ENCODE measurements at places on chromosomes 12 and 14. TPM values are rescaled to one million over a fixed set of nuclear protein-coding genes. Genes with fewer than 3 reads are reported as not detected.
A peak's percentile ranks its signal among the peaks of the same experiment; 100 is the strongest.

RPS6KL1 gene
- total RNA-seq, result 0.83 TPM

DNA sequence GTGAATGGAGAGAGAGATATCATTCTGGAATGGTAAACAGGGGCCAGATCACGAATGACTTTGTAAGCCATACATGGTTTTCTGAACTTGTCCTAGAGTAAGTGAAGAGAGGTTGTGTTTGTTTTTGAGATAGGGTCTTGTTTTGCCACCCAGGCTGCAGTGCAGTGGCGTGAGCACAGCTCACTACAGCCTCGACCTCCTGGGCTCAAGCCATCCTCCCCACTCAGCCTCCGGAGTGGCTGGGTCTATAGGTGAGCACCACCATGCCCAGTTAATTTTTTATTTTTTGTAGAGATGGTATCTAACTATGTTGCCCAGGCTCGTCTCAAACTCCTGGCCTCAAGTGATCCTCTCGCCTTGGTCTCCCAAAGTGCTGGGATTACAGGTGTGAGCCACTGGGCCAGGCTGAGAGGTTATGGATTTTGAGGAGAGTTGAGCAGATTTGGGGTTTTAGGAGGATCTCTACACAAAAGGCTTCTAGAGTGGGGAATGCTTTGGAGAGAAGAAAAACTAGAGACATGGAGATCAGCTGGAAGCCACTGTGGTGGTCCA, 19.7 kb upstream of the GPRC5A start:
- DNase-seq, result no peak
- H3K27ac ChIP-seq, result no peak overlapping the region
- H3K36me3 ChIP-seq, result no peaks in the 10 kb centered on the region
- H3K4me1 ChIP-seq, result no peaks in the 10 kb centered on the region
- peaks cover 10% of the 10 kb centered on the region for H3K27me3 ChIP-seq

- peaks cover 31% of the 10 kb centered on the region for H3K4me1 ChIP-seq
- no peak for DNase-seq
- no peak overlapping the region for H3K27ac ChIP-seq
- H3K4me3 ChIP-seq, result no peak overlapping the region
Measured at GRCh38 chr14:36585100-36585499, 2.7 kb upstream of the NKX2-8 start.

KCNK13 gene
- 0.12 TPM for total RNA-seq

- H3K27ac ChIP-seq, result no peak overlapping the region
- DNase-seq, result no peak
- H3K27me3 ChIP-seq, result no peaks in the 10 kb centered on the region
- no peaks in the 10 kb centered on the region for H3K4me1 ChIP-seq
Measured at GRCh38 chr14:21352587-21352986, 31.2 kb downstream of the SUPT16H start.

DNA sequence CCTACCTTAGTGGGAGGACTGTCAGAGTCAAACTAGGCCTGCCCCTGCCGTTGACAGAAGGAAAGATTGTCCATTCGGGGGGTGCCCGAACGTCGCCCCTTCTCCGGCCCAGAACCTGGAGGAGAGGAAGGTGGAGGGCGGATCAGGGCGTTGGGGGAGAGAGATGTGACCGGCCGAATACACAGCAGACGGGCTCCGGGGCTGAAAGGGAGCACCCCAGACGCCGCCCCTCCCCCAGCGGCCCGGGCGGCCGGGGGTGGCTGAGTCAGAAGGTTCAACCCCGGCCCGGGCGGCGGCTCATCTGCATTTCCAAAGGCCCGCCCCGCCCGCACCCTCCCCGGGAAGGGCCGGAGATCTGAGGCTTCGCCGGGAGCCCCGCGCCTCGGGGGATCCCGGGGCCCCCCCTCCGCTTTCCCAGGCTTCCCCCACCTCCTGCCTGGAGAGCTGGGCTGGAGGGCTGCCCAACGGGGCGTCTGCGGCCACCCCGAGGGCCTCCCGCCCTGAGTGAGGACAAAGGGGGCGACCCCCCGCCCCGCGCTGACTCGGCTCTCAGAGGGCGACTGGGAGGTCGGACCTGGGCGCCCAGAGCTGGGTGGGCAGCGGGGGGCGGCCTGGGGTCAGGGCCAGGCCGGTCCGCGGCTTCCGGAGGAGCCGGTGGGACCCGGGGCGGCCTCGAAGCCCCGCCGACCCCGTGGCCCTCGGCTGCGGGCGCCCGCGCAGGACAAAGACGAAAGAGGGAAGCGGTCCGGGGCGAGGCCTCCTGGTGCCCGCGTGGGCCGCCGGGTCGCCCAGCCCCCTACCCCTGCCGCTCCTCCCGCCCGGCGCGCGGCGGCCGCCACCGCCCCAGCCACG, 3.7 kb upstream of the SETD1B start:
- peaks cover 14% of the 10 kb centered on the region for H3K36me3 ChIP-seq
- DNase-seq, result peak; percentile 52
- peaks cover 43% of the 10 kb centered on the region for H3K4me1 ChIP-seq

CLEC14A gene
- total RNA-seq, result 5.9 TPM

GRCh38 chr12:22938323-22938722, 313.4 kb downstream of the ETNK1 start:
- no peaks in the 10 kb centered on the region for H3K36me3 ChIP-seq
- no peaks in the 10 kb centered on the region for H3K27me3 ChIP-seq

- H3K27ac ChIP-seq, result no peak overlapping the region
- no peaks in the 10 kb centered on the region for H3K36me3 ChIP-seq
- no peaks in the 10 kb centered on the region for H3K4me1 ChIP-seq
- H3K27me3 ChIP-seq, result no peaks in the 10 kb centered on the region
- no peak for DNase-seq
- H3K4me3 ChIP-seq, result no peak overlapping the region
Measured at GRCh38 chr14:33103489-33103888, 164.8 kb downstream of the NPAS3 start.

All from esophagus squamous epithelium (tissue), 5 donors.